ENCODE measurements at places on chromosomes 6 and 20. TPM values are rescaled to one million over a fixed set of nuclear protein-coding genes. Genes with fewer than 3 reads are reported as not detected.

The ATP6V1G2 gene
- total RNA-seq: 1.5 TPM

The CAGE1 gene
- 0.10 TPM for total RNA-seq

DNA sequence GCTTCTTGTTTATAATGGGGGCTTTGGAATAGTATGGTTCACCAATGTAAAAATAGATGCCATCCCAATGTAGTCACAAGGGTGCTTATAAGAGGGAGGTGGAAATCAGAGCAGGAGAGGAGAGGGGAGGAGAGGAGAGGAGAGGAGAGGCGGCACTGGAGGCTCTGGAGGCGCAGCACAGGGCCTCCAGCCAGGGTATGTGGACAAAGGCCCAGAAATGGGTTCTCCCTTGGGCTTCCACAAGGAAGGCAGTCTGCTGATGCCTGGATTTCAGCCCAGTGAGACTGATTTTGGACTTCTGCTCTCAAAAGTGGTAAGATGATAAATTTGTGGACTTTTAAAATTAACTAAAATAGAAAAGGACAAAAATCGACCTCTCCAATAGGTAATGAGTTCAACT, 116.8 kb downstream of the RNASET2 start:
- DNase-seq: no peak
- peaks cover 3% of the 10 kb centered on the region for H3K27me3 ChIP-seq
- no peak overlapping the region for H3K27ac ChIP-seq
- H3K4me3 ChIP-seq: no peak overlapping the region
- H3K4me1 ChIP-seq: no peaks in the 10 kb centered on the region
- no peaks in the 10 kb centered on the region for H3K36me3 ChIP-seq

DNA sequence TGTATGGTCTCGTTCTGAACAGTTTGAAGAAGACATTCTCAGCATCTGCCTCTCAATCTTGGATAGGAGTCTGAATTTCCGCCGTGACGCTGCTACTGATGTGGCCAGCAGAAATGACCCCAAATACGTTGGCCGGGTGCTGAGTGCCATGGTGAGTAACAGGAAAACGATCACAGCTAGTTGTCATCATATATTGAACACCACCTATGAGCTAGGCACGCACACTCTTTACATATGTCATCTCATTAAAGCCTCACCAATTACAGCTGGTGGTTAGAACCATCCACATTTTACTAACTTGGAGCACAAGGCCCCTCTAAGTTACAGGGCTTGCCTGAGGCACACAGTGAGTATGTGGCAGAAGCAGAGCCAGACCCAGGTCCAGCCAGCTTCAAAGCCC, 17.1 kb downstream of the TGM3 start:
- H3K4me3 ChIP-seq: no peak overlapping the region
- no peak overlapping the region for H3K27ac ChIP-seq
- DNase-seq: no peak

The RIPOR3 gene
- total RNA-seq: not detected

DNA sequence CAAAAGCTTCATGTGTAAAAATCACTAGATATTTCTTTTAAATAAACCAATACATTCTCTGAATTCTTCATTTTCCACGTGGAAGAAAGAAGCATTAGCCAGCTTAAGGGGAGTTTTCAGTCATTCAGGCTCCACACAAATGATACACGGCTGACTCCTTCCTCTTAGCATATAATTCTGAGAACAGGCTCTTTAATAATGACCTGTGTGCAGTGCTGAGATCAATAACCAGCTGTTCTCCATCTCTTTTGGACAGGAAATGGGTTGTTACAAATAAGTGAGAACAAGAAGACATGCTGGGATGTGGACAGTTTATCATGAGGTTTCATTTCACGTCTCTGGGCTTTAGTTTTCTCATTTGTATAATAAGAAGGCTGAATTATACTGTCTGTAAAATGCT, 146.9 kb upstream of the C6orf118 start:
- no peak overlapping the region for H3K4me3 ChIP-seq
- DNase-seq: no peak
- no peaks in the 10 kb centered on the region for H3K36me3 ChIP-seq
- no peaks in the 10 kb centered on the region for H3K4me1 ChIP-seq

The ABHD16B gene
- total RNA-seq: not detected

- DNase-seq: no peak
- H3K27ac ChIP-seq: no peak overlapping the region
- peaks cover 4% of the 10 kb centered on the region for H3K27me3 ChIP-seq
- no peak overlapping the region for H3K4me3 ChIP-seq
Observed at GRCh38 chr20:25099601-25100140, 17.7 kb upstream of the VSX1 start.

DNA sequence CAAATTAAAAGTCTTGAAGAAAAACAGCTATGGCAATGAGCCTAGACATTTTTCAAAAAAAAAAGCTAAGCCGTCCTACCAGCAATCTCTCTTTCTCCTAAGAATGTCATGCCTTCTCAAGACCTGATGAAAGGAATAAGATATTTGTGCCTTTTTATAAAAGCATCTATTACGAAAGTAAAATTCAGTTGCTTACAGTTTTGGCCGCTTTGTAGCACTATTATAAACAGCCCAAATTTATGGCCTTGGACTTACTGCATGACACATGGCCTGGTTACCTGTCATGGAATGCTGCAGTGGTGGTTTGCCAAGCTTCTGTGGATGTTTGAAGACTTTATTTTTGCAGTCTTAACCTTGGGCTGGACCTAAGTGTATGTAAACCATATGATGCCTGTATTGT, 22.2 kb upstream of the VAPB start:
- H3K27me3 ChIP-seq: no peaks in the 10 kb centered on the region
- H3K4me1 ChIP-seq: peaks cover 3% of the 10 kb centered on the region
- no peak overlapping the region for H3K4me3 ChIP-seq
- H3K27ac ChIP-seq: no peak overlapping the region
- peaks cover 2% of the 10 kb centered on the region for H3K36me3 ChIP-seq
- DNase-seq: no peak

GRCh38 chr6:149109397-149110070, 208.0 kb upstream of the TAB2 start:
- peaks cover 2% of the 10 kb centered on the region for H3K36me3 ChIP-seq
- H3K27ac ChIP-seq: no peak overlapping the region
- no peaks in the 10 kb centered on the region for H3K27me3 ChIP-seq
- no peak overlapping the region for H3K4me3 ChIP-seq
- DNase-seq: no peak

- peaks cover 3% of the 10 kb centered on the region for H3K4me1 ChIP-seq
- H3K27ac ChIP-seq: no peak overlapping the region
- H3K4me3 ChIP-seq: no peak overlapping the region
- no peaks in the 10 kb centered on the region for H3K36me3 ChIP-seq
- DNase-seq: no peak
Observed at GRCh38 chr6:72535124-72535523, 86.7 kb upstream of the KCNQ5 start.

GRCh38 chr6:87572883-87573282, 16.9 kb downstream of the RARS2 start:
- peaks cover 38% of the 10 kb centered on the region for H3K4me1 ChIP-seq
- peak overlapping the region; percentile 9 for H3K27ac ChIP-seq
- H3K27me3 ChIP-seq: no peaks in the 10 kb centered on the region
- no peak for DNase-seq
- peaks cover 37% of the 10 kb centered on the region for H3K36me3 ChIP-seq
- H3K4me3 ChIP-seq: no peak overlapping the region

The TNF gene
- 114 TPM for total RNA-seq

DNA sequence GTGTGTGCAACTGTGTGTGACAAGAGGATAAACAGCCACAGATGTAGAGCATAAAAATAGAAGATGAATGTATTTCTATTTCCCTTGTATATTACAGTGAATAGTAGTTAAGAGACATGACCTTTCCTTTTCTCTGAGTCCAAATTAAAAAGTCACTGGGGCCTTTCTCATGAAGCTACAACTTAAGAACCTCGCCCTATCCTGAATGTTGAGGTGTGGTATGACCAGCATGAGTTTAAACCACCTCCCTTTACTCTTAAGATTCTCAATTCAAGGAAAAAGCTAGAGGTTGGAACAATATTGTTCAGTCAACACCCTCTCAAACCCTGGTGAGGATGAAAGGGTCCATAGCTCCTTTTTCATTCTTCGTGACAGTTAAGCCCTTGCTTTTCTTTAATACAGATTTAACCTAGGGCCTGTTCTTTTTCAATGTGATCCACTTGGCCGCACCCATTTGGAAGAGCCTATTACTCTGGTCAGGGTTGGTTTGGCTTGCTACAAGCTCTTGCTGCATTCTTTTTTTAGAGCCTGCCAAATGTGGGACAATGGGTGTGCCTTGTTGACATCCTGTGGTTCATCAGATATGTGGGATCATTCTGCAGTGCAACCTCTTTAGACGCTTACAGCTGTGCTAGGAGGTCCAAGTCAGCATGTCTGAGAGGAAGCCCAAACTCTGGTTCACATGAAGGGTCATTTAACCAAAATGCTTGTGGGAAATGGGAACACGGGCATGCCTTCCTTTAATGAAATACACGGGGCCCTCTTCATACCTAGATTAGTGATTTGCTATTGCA, 290.0 kb downstream of the HAO1 start:
- no peaks in the 10 kb centered on the region for H3K27me3 ChIP-seq
- no peaks in the 10 kb centered on the region for H3K36me3 ChIP-seq
- H3K4me3 ChIP-seq: no peak overlapping the region
- no peaks in the 10 kb centered on the region for H3K4me1 ChIP-seq

The CGAS gene
- total RNA-seq: 27.9 TPM

DNA sequence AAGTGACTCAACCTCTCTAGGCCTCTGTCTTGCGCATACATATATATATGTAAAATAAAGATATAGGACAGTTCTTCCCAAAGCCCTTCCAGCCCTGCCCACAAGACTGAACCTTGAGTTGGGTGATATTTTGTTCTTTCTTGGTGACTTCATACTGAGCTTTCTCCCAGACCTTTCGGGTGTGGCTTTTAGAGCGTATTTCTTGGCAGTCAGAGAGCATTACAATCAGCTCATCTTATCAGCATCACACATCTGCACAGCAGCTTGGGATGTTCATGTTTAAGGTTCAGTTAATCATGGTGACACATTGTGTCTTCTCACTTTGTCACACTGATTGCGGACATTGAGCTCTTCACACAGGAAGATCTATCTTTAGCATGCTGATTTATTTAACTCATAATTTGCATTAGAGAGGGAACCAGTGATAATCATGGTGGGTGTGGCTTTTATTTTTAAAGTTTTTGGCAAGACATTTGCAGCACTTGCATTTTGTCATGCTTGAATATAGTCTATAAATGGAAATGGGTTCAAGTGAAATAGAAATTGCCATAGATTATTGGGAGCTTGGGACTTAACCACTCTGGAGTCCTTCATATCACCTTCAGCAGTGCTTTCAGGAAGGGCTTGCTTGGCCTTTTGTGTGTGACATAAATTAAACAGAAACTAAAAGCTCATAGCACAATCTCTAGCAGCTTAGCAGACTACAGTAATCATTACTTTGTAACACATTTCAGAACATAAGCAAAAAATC, 8.3 kb downstream of the KIF3B start:
- H3K27me3 ChIP-seq: no peaks in the 10 kb centered on the region
- DNase-seq: peak; percentile 18
- peaks cover 63% of the 10 kb centered on the region for H3K4me1 ChIP-seq
- peak overlapping the region; percentile 48 for H3K4me3 ChIP-seq
- H3K36me3 ChIP-seq: peaks cover 58% of the 10 kb centered on the region

The SNHG17 gene
- 259 TPM for total RNA-seq

The SOX4 gene
- total RNA-seq: 0.54 TPM

GRCh38 chr6:42239333-42239732, 21.7 kb upstream of the MRPS10 start:
- DNase-seq: no peak
- H3K4me3 ChIP-seq: no peak overlapping the region
- peaks cover 1% of the 10 kb centered on the region for H3K4me1 ChIP-seq
- H3K27ac ChIP-seq: no peak overlapping the region
- H3K36me3 ChIP-seq: no peaks in the 10 kb centered on the region

- peaks cover 22% of the 10 kb centered on the region for H3K36me3 ChIP-seq
- peak overlapping the region; percentile 42 for H3K27ac ChIP-seq
- peaks cover 27% of the 10 kb centered on the region for H3K4me1 ChIP-seq
- DNase-seq: no peak
- peak overlapping the region; percentile 95 for H3K4me3 ChIP-seq
Observed at GRCh38 chr20:47353239-47353691, 3.2 kb downstream of the ZMYND8 start.

DNA sequence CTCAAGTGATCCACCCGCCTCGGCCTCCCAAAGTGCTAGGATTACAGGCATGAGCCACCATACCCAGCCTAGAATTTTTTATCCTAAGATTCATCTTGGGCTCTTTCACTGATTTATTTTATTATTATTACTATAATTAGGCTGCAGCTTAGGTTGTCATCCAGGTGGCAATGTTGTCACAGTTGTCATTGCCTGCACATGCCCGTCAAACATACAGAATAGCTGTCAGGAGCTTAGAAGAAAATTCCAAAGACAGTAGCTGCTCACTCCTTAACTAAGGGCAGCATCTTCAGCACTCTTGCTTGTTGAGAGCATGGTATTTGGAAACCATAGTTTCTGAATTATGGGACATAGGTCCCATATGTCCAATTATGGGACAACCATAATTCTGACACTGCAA, 334.9 kb upstream of the AGPAT4 start:
- peaks cover 5% of the 10 kb centered on the region for H3K36me3 ChIP-seq
- no peaks in the 10 kb centered on the region for H3K27me3 ChIP-seq
- no peak overlapping the region for H3K27ac ChIP-seq
- DNase-seq: no peak
- no peak overlapping the region for H3K4me3 ChIP-seq
- no peaks in the 10 kb centered on the region for H3K4me1 ChIP-seq

GRCh38 chr20:51910321-51911050, 108.2 kb upstream of the SALL4 start:
- H3K36me3 ChIP-seq: no peaks in the 10 kb centered on the region
- H3K4me1 ChIP-seq: no peaks in the 10 kb centered on the region
- no peak overlapping the region for H3K4me3 ChIP-seq
- no peak for DNase-seq
- H3K27me3 ChIP-seq: peaks cover 14% of the 10 kb centered on the region

The ELOVL2 gene
- not detected for total RNA-seq

DNA sequence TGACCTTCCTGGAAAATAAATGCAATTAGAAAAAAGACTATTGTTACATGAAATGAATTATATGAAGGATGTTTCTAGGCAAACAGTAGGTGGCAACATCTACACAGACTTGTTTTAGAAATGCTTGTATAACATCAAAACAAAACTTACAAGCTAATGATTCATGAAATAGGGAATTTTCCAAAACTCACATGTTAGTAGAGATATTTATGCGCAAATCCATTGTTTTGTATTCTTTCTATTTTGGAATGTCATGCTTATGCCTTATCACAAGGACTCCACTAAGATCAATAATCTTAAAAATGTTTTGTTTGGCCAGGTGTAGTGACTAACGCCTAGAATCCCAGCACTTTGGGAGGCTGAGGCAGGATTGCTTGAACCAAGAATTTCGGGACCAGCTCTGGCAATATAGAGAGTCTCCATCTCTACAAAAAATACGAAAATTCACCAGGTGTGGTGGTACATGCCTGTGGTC, 32.3 kb upstream of the LGSN start:
- no peaks in the 10 kb centered on the region for H3K36me3 ChIP-seq
- peaks cover 7% of the 10 kb centered on the region for H3K4me1 ChIP-seq
- H3K4me3 ChIP-seq: no peak overlapping the region
- H3K27ac ChIP-seq: no peak overlapping the region
- no peak for DNase-seq

- no peak for DNase-seq
- no peaks in the 10 kb centered on the region for H3K36me3 ChIP-seq
- H3K4me1 ChIP-seq: peaks cover 4% of the 10 kb centered on the region
- H3K27me3 ChIP-seq: peaks cover 74% of the 10 kb centered on the region
- no peak overlapping the region for H3K4me3 ChIP-seq
- no peak overlapping the region for H3K27ac ChIP-seq
Observed at GRCh38 chr20:46309945-46310344, 1.6 kb upstream of the CDH22 start.

The MUC21 gene
- not detected for total RNA-seq

GRCh38 chr20:42844751-42845150, 345.0 kb downstream of the PTPRT start:
- H3K36me3 ChIP-seq: no peaks in the 10 kb centered on the region
- no peak for DNase-seq
- no peaks in the 10 kb centered on the region for H3K4me1 ChIP-seq
- no peak overlapping the region for H3K27ac ChIP-seq
- no peaks in the 10 kb centered on the region for H3K27me3 ChIP-seq
